ENCODE measurements at places on chromosomes 2 and 18.
A peak's percentile ranks its signal among the peaks of the same experiment; 100 is the strongest.

GRCh38 chr18:13520306-13520705, 206.1 kb downstream of the FAM210A start:
- DNase-seq, result no peak

- DNase-seq, result no peak
Measured at GRCh38 chr2:187519419-187520120, 34.7 kb downstream of the TFPI start.

GRCh38 chr2:88074854-88075292, 7.2 kb downstream of the SMYD1 start:
- DNase-seq, result no peak

GRCh38 chr2:65231892-65232477, 4.4 kb downstream of the ACTR2 start:
- DNase-seq, result peak; percentile 14

DNA sequence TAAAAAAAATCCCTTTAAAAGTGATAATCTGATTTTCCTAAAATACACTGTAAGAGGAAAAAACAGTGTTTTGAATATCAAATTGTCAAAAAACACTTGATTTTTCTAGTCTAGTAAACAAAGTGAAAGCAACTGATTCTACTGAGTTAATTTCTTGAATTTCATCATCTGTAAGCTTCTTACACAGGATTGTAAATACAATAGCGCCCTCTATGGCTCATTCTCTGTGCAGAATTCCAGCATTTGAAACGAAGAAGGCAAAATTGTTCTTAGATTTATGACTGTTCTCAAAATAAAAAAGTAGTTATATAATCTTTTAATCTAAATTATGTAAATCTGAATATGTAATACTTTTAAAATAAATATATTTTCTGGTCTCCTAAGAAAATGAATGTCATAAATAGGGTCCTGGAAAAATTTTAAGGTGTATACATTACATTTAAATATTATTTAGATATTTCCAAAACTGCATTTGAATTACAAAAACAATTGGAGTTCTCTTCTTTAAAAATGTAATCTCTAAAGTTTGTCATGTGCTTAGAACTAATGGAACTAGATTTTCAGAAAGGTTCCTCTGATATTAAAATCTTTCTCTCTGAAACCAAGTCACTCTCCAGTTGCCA, 176.9 kb upstream of the MC4R start:
- peak; percentile 12 for DNase-seq

GRCh38 chr2:144481109-144481508, 38.8 kb downstream of the ZEB2 start:
- DNase-seq, result no peak

DNA sequence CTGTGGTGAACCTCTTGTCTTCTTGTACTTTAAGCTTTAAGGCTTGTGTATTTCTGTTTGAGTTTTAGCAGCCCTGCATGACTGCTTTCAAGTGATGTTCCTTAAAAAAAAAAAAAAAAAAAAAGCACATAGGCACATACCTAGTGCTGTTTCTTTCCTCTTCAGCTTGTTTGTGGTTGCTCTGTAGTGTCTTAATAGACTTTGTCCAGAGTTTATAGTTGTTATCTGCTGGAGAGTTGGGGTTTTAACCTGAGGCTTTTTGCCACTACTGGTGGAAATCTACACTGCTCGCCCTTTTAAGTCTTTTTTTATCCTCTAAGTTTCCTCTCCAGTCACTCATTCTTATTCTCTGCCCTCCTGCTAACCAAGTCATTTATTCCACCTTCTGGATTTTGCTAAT, 34.5 kb downstream of the AGFG1 start:
- DNase-seq, result no peak

DNA sequence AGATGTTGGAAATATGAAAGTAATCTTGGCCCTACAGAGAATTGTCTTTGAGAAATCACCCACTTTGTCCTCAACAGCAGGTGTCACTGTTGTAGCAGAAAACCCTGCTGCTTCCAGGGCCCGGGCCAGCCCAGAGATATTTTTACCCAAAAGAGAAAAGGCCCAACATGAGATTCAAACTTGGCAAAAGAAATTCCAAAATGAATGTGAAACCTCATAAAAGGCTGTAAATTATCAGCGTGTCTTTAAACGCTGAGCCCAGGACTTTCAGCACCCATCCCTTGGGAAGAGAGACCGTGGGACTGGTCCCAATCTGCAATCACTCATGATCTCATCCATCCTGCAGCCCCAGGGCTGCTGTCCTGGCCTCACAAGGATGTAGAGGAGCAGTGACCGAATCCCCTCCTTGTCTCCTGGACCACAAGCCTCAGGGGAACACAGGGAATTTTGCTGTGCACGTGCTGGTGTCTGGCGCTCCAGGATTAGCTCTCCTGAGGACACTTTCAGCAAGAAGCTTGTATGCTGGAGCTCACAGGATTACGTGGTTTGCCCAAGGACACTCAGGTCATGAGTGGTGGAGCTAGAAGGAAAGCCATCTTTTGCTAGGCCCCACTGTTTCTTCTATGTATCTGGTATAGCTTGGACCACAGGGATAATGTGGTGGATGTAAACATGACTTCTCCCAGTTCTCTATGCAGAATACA, 202.1 kb downstream of the RNF144A start:
- DNase-seq, result no peak
